ENCODE measurements at places on chromosomes 3 and 15.

- no peak for DNase-seq
Measured at GRCh38 chr3:127565711-127566110, 24.8 kb downstream of the TPRA1 start.

DNA sequence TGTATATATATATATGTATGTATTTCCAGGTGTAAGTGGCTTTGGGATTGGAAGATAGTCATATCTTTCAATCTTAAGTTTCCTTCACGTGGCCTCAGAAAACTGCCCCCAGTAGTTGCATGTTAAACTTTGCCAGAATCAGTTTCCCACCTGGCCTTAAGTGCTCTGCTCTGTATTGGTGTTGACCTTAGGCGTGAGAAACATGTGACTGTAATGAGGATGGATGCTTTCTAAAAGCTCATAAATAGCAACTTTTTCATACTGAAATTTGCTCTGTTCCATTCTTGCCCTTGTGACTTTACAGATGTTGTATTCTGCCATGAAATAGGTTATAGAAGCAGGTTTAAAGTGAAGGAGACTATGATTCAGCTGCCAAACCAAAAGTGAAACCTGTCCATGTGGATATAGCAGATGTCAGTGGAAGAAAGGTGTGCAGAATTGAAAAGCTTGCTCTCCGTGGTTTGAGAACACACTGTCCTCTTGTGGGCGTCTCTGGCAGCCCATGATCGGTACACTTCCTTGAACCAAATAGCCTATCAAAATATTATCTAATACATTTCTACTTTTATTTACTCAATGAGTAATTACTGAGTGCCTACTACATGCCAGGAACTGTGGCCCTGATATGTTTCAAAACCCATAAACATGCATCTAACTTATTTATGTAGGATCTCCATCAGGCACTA is 15.8 kb downstream of the SCG5 start:
- no peak for DNase-seq

DNA sequence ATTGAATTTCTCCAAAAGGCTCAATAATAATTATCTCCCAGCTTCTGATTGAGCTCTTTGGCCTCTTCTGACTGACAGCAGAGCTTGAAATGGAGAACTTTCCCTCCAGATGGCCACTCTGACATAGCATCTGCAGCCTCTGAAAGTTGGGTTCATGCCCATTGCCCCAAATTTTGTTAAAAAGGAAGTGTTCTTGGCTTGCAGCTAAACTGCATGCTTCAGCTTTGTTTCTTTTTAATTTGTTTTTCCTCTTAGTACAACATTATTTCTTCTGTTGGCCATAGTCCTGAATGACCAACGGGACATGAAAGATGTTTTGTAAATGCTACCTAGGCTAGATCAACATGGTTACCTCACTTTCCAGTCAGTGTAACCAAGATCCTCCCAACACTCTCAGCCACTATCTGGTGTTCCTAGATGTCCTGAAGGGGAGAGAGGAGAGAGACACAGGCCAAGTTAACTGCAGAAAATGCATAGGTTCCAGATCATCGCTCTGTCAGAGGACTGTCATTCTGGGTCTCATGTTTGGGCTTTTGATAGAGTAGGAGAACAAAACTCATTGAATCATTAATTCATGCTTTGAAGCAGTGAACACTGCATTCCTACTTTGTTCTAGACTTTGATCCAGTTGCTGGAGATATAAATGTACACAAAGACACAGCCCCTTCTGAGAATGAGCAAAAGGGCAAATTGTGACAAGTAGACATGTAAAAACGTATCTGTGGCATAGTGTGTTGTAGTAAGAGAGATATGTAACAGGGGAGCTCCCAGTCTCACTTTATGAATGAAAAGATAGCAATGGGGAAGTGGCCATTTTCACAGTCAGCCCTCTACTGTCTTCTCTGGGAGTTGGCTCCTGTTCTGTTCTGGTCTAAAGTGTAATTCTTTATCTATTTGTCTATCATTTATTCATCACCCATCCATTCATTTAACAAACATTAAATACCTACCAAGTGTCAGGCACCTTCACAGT is 156.2 kb downstream of the ZNF621 start:
- no peak for DNase-seq

- DNase-seq: no peak
Measured at GRCh38 chr3:38722781-38723568, 73.5 kb upstream of the SCN5A start.

DNA sequence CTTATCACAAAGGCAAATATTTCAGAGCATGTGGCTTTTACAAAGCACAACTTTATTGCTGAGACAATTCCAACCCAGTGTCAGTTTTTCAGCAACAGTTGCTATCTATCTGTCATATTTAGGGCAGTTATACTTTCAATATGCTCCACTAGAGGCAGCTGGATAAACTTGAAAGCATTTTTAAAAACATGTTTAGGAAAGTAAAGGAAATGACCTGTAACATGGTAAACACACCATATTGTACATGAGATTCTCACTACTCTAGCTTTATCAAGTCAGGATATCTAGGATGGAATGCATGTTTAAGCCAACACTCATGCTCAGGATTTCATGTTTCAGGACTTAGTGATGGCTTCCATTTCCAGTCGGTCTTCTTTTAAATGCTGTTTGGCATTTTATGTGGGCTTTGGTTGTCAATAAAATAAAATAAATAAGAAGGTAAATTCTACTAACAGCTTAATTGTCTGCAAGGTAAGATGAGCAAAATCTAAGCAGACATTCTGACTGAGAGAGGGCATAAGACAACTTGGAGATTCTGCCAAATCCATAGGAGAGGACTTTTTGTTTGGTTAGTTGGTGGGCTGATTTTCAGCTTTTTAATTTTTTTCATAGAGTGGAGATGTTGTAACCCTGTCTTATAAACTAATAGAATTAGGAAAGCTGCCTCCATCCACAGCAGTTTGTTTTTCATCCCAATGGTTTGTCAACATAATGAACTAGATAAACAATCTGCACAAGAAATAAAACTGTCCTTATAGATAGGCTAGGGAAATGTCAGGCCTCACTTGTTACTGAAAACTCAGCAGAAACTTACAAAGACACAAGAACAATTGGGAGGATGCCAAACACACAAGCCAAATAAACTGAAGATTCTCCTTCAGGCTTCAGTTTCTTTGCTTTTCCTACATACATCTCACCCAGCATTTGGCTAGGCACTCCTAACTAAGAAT is 63.4 kb upstream of the CPB1 start:
- peak; percentile 51 for DNase-seq

- peak; percentile 56 for DNase-seq
Measured at GRCh38 chr3:128804811-128805155, 74.6 kb upstream of the ACAD9 start.

- peak; percentile 27 for DNase-seq
Measured at GRCh38 chr3:40309925-40310695, 603 bp downstream of the EIF1B start.

GRCh38 chr15:69848551-69849231 is 249.0 kb downstream of the TLE3 start:
- DNase-seq: no peak

GRCh38 chr15:77409259-77410156 is 10.4 kb downstream of the PEAK1 start:
- no peak for DNase-seq

GRCh38 chr15:36358523-36358922 is 220.9 kb upstream of the CDIN1 start:
- DNase-seq: no peak

DNA sequence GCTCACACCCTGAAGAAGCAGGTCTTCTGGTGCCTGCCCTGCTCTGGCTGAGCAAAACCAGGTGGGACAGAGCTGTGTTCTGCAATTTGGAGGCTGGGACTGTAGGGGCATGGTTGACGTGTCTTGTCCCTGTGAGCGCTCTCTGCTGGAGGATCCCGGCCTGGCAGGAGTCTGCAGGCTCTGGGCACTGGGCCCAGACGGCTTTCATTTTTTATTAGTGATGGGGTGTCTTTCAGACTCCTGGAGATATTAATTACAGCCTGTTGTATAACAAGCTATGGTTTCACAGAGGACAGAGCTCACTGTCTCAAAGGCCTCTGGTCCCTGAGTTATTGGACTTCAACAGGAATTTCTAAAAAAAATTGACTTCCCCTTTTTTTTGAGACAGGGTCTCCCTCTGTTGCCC is 29.5 kb upstream of the ZNF710 start:
- peak; percentile 24 for DNase-seq

GRCh38 chr3:170689893-170690660 is 104.2 kb upstream of the SLC7A14 start:
- no peak for DNase-seq

Measured in left renal cortex interstitium (tissue), 4 donors.